HFFc6 (cell line): ENCODE measurements at places on chromosomes 6 and 20. TPM values are rescaled to one million over a fixed set of nuclear protein-coding genes. Genes with fewer than 3 reads are reported as not detected.
A peak's percentile ranks its signal among the peaks of the same experiment; 100 is the strongest.

GRCh38 chr20:10622657-10623418 is 51.0 kb downstream of the JAG1 start:
- DNase-seq, result peak; percentile 66
- H3K27ac ChIP-seq, result peak overlapping the region; percentile 91
- H3K4me1 ChIP-seq, result peaks cover 48% of the 10 kb centered on the region
- peaks cover 4% of the 10 kb centered on the region; the same call in 1 of the 2 replicates for H3K36me3 ChIP-seq

The GJA10 gene
- not detected in 3 replicates for total RNA-seq

DNA sequence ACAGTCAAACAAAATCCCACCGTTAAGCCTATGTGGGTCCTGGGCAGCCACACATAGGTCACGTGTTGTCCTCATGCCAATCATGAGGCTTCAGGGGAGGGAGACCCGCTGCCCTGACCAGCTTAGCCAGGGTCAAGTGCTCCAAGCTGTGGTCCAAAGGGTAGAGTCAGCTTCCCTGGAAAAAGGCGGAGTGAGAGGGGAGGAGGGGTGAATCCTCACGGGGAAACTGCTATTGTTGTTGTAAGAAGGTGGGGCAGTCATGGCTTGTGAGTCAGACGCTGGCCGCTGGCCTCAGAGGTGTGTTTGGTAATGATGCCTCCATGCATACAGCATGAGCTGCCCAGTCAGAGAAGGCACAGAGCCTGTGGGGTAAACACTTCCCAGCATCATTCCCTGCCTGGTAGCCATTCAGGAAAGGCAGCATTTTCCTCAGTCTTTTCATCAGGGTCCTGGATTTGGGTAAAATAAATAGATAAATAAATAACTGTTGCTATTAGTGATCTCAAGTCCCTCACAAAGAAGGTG is 8.7 kb downstream of the CST3 start:
- peaks cover 1% of the 10 kb centered on the region; the same call in 1 of the 2 replicates for H3K27me3 ChIP-seq
- H3K27ac ChIP-seq, result no peak overlapping the region
- peaks cover 31% of the 10 kb centered on the region for H3K4me1 ChIP-seq
- peak; percentile 39 for DNase-seq

DNA sequence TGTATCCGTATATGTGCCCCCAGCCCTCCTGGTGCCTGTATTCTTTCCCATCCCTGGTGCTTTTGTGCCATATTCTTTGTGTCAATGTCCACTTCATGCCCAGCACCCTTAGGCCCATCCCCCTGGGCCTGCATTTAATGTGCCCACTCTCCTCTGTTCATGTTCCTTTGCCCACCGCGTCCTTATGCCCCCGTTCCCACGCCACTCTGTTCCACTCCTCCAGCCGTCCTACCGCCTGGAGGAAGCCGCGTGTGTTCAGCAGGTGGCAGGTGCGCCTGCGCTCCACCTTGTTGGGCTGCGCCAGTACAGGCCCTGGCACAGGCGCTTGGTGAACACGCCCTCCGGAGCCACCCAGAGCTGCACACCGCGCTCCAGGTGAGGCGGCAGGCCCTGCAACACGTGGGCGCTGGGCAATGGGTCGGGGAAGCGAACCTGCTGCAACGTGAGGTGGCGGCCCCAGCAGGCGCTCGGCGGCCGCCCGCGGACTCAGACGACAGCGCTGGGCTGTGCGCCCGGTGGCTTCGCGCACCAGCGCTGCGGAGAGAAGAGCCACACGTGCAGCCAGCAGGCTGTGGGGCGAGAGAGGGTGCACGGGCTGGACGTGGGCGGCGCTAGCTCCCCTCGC is 4.0 kb upstream of the FOXS1 start:
- H3K4me3 ChIP-seq, result no peak overlapping the region
- no peaks in the 10 kb centered on the region for H3K36me3 ChIP-seq
- peaks cover 21% of the 10 kb centered on the region for H3K27me3 ChIP-seq
- no peaks in the 10 kb centered on the region for H3K4me1 ChIP-seq

DNA sequence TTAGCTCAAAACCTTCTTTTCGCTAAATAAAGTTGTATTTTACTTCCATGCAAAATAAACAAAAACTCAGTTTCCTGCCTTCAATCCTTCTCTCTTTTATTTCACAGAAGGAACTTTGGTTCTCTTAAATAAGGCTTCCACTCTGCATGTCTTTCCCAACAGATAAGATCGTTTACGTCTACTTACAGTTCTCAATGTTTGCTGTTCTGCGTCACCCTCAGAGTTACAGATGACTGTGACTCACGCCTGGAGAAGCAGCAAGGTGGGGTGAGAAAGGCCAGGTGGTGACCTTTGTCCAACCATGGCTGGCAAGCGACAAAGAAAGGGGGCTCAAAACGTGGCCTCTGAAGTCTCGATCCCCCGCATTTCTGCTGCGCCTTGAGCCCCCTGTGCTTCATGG is 51.4 kb upstream of the RPS6KA2 start:
- peaks cover 11% of the 10 kb centered on the region for H3K27me3 ChIP-seq
- peaks cover 18% of the 10 kb centered on the region for H3K4me1 ChIP-seq
- DNase-seq, result peak; percentile 36

DNA sequence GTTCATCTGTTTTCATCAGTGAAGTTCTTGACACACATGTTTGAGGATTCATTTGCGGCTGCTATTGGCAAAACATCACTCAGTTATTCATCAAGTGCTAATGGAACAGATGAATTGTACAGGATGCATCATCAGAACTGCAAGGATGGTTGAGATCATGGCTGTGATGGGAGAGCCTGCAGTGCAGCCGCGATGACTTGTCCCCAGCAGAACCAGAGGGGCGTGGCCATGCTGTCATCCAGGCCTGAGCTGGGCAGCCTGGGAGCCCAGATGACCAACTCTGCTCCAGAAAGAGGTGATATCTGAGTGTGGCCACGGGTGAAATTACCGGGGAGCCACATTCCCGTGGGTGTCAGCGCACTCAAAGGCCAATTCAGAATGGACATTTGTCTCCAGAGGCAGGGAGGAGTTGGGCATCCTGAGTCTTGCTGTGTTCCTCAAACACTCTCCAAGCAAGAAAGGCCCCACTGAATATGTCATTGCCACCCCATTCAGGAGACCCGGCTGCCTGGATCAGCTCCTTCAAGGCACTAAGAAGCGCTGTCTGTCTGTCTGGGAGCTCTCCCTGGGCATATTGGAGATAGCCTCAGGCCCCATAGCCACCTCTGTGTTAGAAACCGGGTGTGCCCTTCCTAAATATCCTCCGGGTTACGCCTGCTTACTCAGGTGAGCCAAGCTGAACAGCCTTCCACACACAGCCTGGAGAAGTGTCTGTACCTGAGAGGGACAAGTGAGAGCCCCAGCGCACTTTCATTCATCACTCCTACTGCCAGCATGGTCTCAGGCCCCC is 66.7 kb downstream of the SYNDIG1 start:
- peaks cover 5% of the 10 kb centered on the region for H3K27me3 ChIP-seq
- H3K4me1 ChIP-seq, result no peaks in the 10 kb centered on the region
- no peak for DNase-seq
- no peaks in the 10 kb centered on the region for H3K36me3 ChIP-seq

DNA sequence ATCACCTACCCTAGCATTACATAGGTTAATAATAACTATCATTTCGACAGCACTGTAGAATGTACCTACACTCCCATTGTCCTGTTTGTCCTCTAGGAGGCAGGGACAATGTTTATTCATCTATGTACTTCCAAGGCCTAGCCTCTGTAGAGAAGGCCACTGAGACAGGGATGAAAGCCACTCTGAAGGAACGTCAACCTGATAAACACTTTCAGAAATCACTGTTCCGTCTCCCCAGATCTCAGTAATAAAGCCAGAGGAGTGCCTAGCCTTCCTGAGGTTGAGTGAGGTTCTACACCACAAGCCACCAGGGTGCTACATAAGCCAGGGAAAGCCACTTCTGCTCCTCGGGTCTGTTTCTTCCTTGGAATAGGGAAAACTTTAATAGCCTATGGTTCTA is 44.8 kb downstream of the POPDC3 start:
- peaks cover 22% of the 10 kb centered on the region; the same call in 1 of the 2 replicates for H3K4me1 ChIP-seq
- H3K36me3 ChIP-seq, result no peaks in the 10 kb centered on the region
- H3K4me3 ChIP-seq, result peak overlapping the region; percentile 81; the same call in 1 of the 2 replicates
- H3K27me3 ChIP-seq, result peaks cover 2% of the 10 kb centered on the region; the same call in 1 of the 2 replicates
- H3K27ac ChIP-seq, result no peak overlapping the region
